ENCODE measurements at places on chromosomes 12 and 14.

DNA sequence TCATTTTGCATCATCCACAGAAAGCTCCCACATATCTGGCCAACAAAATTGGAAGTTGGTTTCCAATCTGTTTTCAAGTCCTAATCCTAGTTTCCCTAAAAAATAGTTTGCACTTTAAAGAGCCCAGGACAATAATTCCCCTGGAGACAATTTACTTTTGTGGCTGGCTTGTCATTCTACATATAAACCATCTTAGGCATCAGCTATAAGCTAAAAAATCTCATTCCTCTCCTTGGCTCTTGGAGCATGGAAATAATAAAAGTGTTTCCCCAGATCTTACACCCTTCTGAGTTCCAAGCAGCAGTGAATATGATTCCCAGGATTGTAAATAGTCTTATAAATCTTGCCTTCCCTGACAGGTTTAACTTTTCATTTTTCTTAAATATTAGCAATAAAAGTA, 89.1 kb upstream of the NUDT4 start:
- no peak for DNase-seq

GRCh38 chr14:74438351-74438915, 12.4 kb upstream of the SYNDIG1L start:
- no peak for DNase-seq

DNA sequence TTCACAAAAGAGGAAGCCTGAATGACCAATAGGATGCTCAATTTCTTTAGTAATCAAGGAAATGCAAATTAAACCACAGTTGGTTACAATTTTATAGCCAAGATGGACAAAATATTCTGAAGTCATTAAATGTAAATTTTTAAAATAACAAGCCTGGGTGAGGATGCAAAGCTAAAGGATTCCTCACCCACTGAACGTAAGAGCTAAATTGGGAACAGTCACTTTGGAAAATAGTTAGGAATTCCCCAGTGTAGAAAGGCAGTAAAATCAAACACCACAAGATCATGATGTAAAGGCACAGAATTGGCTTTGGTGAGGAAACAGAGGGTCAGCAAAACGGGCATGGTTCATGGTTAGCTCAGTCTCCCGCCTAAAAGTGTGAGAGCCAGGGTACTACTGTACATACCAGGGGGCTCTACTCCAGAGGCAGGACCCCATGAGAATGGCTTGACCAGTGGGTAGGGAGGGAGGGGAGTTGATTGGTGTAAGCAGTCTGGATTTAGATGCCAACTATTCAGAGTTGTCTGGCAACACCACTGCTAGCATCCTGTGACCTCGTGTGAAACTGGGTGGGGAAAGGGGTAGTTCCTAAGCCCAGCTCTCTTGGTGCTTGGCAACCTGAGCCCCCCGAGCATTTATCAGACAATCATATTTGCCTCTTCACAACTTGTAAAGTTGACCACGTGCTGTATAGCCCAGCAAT, 213.4 kb upstream of the EGLN3 start:
- DNase-seq = no peak

GRCh38 chr12:19430988-19431387, 8.3 kb upstream of the AEBP2 start:
- DNase-seq = no peak

DNA sequence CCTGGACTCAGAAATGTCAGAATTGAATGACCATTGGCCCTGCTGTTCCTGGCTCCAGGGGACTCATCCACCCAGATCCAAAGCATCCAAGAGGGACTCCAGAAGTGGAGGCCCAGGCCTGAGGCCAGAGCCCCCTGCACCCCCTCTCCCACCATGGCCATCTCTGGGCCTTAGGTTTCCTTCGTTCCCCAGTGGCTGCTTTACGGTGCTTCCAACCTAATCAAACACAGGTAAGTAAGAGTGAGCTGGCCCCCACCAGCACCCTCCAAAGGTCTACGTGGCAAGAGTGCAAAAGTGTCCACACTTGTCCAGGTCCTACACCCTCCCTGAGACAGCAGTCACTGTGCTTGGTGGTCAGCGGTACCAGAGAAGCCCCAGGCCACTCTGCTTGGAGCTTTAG, 139.0 kb downstream of the DPF3 start:
- no peak for DNase-seq

DNA sequence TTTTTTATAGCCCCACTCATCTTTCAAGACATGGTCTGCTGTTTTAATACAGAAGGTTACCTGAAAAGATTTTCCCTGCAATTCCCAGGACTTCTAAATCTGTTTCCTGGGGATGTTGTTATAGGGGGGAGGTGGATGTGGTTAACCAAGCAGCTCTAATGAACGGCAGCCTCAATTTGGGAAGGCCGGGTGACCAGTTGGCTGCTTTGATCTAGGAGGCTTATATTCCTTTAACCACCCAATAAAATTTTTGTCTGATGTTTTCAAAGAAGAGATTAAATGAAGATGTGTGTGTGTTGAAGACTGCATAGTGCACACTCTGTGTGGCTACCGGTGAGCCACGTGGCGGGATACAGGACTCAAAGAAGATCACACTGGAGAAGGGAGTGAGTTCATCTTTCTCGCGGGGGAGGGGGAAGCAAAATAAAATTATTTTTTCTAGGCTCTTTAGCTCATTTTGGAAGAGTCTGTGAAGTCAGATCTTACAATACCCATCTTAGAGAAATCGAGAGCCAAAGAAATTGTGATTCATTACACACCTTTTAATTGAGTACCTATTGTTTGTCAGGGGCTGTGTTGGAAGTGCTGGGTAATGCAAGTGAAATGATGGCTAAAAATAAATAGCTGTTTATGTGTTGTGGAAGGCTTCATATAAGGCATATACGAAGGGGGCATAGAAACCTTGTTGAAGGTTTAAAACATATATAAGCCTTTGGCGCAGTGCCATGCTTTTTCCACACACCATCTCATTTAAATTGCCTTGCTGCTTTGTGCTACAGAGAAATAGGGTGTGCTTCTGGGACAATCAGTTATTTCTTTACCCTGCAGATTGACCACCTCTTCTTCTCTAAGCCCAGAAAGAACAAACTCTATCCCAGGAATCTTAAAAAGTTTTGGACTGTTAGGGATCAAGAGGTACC, 18.5 kb downstream of the ELK3 start:
- no peak for DNase-seq

DNA sequence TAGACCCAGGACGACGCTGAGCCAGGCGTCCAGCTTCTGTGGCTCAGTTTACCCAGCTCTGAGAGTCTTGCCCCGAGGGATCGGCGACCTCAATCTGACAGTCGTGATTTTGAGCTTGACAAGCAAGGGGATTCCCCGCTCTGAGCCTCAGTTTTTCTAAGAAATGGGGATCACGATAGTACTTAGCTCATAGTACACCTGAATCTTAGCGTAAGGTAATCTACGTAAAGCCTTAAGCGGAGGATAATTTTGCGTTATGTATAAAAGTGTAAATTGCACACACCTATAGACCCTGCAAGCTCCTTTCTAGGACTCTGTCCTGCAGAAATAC, 285 bp downstream of the MVK start:
- no peak for DNase-seq

GRCh38 chr12:67590149-67590790, 58.3 kb upstream of the DYRK2 start:
- peak; percentile 5 for DNase-seq

- no peak for DNase-seq
Observed at GRCh38 chr14:65550779-65551643, 138.5 kb downstream of the FUT8 start.

- peak; percentile 91 for DNase-seq
Observed at GRCh38 chr14:64387782-64388532, at the start of gene MTHFD1. Gene MTHFD1, plus strand, starts transcription at chr14:64388353. Its CDS starts 75 bp downstream, at chr14:64388428.

- no peak for DNase-seq
Observed at GRCh38 chr14:92702441-92702918, 45.9 kb downstream of the LGMN start.

GRCh38 chr12:82964446-82964845, 277.7 kb downstream of the TMTC2 start:
- DNase-seq = no peak

DNA sequence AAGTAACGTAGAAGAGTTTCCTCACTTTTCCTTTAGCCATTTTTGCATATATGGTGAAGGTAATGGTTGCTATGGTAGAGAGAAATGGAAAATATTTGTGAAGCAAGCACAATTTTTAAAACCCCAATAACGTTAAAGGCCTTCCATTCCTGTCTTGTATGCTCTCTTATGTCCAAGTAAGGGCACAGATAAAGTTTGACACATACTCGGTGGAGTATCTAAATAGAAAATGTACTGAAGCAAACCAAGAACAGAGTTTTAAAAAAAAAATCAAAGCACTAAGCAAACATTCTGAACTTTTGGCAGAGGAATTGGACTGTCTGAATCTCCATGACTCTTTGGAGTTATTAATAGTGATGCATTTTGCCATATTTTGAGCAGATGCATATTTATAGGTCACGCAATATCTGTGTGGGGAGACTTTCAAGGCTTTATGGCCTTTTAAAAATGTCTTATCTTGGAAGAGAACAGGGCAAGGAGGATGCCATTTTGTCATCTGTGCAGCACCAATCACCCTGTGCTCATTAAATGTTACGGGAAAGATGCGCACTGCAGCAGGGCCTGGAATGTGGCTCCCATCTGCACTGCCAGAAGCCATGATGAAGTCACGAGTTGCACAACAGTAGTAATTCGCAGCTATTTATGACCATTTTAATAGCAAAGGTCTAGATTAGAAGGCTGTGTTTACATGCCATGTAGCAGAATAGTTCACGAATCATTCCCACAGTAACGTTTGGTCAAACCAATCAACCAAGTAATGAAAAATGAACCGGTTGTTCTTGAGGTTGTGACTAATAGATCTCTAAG, 23.3 kb upstream of the AMIGO2 start:
- DNase-seq = no peak

- DNase-seq = no peak
Observed at GRCh38 chr12:106801830-106802533, 27.5 kb downstream of the RIC8B start.

GRCh38 chr12:39064708-39065107, 159.3 kb upstream of the CPNE8 start:
- DNase-seq = no peak

DNA sequence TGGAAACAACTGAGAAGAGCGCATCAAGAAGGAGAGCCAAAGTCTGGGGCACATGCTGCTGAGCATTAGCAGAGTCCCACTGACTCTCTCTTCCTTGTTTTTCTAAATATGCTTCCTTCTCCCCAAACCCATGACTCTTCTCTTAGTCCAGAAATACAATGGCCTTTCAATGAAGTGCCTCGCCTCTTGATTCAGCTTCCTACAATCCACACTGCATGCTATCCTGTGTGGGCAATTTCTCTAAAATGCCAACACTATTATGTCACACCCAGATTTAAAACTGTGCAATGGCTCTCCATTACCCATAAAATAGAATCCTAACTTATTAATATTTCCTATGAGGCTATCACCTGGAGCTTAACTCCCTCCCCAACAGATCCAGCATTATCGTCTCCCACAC, 198.6 kb downstream of the RPAP3 start:
- no peak for DNase-seq

GRCh38 chr14:47211263-47211662, 464.1 kb downstream of the MDGA2 start:
- DNase-seq = no peak

GRCh38 chr12:119788786-119789185, 88.3 kb downstream of the CIT start:
- DNase-seq = no peak

- no peak for DNase-seq
Observed at GRCh38 chr12:131422187-131422520, 288.7 kb upstream of the SFSWAP start.

- DNase-seq = no peak
Observed at GRCh38 chr12:5941907-5942306, 3.2 kb downstream of the ANO2 start.

DNA sequence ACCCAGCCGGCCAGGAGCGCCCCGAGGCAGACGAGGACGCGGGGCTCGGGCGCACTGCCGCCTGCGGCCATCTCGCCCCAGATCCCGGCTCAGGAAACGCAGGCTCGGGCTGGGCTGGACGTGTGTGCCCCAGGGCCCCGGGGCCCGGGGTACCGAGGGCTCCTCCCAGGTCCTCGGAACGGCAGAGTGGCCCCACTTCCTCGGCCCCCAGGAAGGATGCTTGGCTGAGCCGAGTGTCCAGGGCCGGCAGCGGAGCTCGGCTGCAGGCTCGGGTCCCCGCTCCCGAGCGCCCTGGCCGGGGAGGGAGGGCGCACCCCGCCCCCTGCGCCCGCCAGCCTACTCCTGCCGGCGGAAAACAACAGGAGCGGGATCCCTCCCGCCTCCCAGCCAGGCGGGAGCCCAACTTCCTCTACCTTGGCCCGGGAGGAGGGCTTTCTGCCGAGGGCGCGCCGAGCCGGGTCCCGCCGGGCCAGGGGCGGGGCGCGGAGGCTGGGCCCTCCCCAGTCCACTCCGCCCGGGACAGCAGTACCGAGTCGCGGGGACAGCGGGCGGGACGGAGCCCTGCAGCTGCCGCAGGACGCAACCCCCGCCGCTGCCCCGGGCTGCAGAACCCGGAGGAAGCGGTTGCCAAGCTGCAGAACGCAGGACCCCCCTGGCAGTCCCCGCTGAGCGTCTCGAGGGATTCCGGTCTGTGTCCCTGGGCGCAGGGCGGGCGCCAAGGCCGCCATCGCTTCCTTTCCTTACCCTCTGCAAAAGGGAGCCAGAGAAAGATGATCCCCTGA, at the start of gene VSIG10:
TSS of gene VSIG10 (minus strand) at position 411 of the 782 bp plus-strand sequence. CDS start at position 71, 340 bp downstream.
- DNase-seq = no peak

- no peak for DNase-seq
Observed at GRCh38 chr14:61280092-61280525, 1.0 kb downstream of the TMEM30B start.

- no peak for DNase-seq
Observed at GRCh38 chr12:25121916-25122315, 73.0 kb downstream of the DNAI7 start.

DNA sequence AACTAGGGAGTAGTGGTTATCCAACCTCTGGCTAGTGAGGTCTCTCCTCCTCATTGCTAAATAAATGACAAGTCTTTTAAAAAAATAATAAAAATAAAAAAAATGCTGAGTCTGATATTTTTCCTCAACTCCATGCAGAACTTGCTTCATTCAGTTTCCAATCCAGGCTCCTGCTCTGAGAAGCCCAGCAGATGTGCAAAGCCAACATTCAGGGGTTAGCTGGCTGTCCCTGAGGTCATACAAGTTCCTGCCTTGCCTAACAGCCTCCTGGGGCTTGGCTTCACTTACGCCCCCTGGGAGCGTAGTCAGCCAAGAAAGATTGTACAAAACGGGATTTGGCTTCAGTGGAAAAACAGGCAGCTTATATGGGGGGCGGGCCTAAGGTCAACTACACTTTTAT, 23.3 kb downstream of the RTRAF start:
- no peak for DNase-seq

DNA sequence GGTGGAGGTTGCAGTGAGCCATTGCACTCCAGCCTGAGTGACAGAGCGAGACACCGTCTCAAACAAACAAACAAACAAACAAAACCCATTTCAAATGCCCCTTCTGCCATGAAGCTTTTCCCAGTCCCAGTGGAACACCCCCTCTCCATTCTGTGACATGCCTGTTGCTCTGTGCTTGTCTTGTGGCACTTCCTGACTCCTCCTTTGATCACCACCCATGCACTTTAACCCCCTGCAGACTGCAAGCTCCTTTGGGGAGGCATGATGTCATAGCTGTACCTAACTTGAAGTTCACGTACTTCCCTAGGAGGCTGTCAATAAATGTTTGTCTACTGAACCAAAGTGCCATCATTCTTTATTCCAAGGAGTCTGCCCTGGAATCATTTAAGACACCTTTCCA, 64.7 kb downstream of the TMCC3 start:
- no peak for DNase-seq
